ENCODE measurements at places on chromosomes 7 and 10.
A peak's percentile ranks its signal among the peaks of the same experiment; 100 is the strongest.

DNA sequence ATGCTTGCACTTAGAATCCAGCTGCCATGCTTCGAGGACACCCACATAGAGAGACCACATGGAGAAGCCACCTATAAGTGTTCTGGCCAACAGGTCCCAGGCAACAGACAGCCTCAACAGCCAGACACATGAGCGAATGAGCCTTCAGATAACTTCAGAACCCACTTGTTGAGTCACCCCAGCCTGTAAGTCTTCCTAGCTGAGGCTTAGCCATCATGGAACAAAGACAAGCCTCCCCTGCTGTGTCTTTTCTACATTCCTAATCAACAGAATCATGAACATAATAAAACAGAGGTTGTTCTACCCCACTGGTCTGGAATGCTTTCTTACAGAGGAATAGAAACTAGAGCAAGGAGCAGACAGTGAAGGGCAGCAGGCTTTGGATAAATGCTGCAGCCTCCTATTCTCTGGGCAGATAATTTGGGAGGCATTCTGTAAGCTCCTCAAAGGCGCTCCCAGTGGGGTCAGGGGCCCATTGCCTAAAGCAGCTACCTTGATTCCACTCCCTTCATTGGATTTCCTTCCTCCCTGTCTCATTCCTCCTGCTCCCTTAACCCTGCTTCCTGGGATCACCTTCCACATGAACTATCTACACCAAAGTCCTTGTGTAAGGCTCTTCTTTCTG is 4.6 kb downstream of the TLL2 start:
- DNase-seq, result no peak

GRCh38 chr7:27148756-27149641 is 1.4 kb upstream of the HOXA6 start:
- no peak for DNase-seq

DNA sequence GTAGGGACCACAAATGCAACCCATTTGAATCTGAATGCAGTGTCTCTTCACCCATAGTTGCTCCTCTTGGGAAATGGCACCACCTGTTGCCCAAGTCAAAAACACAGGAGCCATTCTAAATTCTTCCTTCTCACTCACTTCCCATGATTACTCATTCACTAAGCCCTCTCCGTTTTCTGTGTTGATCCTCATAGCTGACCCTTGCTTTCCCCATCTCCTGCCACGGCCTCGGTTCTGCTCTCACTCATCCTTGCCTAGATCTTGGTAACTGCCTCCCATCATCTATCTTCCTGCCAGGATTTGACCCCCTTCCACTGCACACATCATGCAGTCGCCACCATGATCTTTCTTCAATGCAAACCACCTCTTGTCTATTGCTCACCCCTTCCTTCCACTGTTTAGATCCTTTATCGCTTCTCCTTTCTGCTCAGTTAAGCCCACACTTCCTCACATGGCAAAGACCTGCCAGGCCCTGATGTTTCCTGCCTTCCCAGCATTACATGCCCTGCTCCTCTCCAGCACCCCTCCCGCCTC is 19.0 kb upstream of the CPN1 start:
- DNase-seq, result no peak

- DNase-seq, result peak; percentile 81
Measured at GRCh38 chr10:65570143-65571010, 1355.5 kb upstream of the LRRTM3 start.

DNA sequence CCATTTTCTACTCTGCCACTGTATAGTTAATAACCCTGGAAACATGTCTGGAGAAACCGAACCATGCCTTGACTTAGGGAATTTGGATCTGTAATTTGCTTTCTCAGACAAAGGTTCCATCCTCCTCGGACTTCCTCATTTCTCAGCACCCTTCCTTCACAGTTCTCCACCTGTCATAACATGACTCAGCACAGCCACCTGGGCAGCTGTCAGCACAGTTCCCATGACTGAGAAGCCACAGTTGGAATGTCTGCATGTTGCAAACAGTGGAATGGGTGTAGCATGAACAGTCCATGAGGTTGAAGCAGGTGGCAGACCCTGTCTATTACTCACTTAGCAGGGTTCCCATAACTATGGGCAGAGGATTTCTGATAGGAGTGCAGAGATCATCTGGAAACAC is 634 bp upstream of the OR9A4 start:
- DNase-seq, result no peak

- no peak for DNase-seq
Measured at GRCh38 chr7:91212582-91212981, 51.7 kb upstream of the FZD1 start.

DNA sequence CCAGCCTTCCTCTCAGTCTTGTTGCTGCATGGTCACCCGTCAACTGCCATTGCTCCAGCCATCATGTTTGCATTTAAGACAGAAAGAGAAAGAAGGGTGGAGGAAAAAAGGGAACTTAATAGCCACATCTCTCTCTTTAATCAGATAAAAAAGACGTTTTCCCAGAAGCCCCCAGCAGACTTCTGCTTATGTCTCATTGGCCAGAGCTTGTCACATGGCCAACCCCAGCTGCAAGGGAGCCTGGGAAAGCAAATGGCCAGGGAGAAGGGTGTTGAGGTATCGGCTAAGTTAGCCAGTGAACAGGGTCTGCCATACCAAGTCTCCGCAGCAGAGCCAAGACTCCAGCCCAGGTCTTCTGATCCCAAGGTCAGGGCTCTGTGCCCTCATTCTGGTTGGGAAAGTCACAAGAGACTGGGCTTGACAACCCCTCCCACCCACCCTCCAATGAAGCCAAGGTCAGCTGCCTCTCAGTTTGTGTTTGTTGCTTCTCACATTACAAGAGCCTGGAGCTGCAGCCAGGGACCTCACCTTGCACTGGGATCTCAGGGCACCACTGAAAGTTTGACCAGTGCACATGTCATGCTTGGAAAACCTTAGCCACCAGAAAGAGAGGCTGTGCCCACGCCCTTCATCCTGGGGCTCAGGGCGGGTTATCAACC is 80.3 kb upstream of the LYZL2 start:
- DNase-seq, result no peak

DNA sequence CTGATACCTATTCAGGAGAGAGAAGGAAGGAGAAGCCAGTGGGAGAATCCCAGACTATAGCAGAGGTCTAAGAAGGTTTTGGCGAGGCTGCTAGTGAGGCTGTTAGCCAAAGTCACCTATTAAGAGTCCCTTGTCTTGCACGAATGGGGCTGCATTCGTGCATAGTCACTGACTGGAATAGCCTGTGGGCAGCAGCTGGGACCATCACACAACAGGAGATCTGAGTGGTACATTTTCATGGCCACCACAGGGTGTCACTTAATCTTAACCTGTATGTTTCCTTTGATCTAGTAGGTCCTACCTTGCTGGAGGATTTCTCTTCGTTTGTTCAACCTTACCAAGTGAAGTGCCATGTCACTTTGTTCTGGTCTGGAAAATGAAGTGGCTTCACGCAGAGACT is 319.9 kb downstream of the BMPER start:
- DNase-seq, result no peak

GRCh38 chr7:139072796-139073195 is 36.7 kb downstream of the ZC3HAV1 start:
- no peak for DNase-seq

DNA sequence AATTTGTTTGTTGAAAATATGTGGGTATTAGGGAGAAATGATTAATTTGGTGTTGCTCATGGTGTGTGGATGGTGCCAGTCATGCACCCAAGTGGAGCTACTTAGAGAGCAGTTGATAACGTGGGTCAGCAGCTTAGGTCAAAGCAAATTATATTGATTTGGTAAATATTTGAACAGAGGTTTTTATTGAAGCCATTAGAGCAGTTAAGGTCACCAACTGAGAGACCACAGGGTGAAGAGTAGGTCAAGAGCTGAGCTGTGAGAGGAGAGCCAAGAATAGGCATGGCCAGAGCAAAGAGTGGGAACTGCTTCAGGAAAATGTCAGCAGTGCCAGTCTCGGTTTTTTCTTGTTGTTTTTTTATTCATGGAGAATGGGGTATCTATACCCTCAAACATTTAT is 97.9 kb downstream of the TMEM168 start:
- DNase-seq, result no peak

GRCh38 chr10:7421526-7421925 is 10.7 kb upstream of the SFMBT2 start:
- no peak for DNase-seq

DNA sequence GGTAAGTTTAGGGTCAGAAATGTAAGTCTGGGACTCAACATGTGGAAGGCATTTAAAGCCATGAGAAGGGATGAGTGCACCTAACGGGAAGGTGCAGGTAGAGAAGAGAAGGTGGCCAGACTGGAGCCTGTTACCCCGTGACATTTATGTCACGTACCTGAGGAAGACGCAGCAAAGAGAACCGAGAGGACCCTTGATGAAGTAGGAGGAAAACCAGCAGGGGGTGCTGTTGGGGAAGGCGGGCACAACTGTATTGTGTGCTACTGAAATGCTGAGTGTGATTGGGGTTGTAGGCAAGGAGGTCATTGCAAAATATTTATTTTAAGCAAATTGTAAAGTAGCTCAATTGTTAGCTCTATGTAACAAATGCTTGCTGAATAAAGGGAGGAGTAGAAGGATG is 338.2 kb upstream of the PRKCQ start:
- no peak for DNase-seq

GRCh38 chr10:131810036-131810804 is 90.6 kb upstream of the PPP2R2D start:
- no peak for DNase-seq

- DNase-seq, result no peak
Measured at GRCh38 chr10:34908481-34908880, 93.4 kb upstream of the PARD3 start.

DNA sequence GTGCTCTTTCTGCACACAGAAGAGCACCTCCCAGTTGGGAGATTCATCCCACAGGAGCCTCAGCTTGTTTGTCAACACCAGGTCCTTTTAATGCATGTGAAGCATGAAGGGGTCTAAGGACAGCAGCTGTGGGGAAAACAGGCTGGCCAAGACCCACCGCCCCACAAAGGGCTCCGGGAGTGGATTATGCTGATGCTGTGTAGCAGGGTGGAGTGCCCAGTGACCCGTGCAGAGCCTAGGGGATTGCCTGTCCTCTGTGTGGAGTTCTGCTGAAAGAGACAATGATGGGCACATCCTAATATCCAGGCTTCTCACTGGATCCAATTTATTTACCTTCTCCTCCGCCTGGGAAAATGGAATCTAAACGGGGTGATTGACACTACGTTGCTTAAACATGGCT is 74.0 kb downstream of the PIP4K2A start:
- DNase-seq, result peak; percentile 84

DNA sequence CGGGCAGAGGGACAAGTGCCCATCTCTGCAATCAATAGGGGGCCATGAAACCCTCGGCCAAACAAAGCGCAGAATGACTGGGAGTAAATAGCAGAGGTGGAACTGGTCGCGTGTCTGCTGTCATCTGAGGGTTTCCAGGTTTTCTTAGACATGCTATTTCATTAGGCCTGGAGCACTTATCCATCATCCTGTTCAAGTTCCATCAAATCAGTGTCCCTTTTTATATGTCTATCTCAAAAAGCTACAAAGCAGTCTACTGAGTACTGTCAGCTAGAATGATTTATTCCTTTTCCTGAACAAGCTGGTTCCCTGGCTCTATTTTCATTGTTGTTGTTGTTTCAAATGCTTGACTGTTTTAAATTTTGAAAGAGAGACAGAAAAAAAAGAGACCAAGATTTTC is 590.5 kb downstream of the PARD3 start:
- DNase-seq, result no peak

GRCh38 chr10:101066146-101066895 is 4.5 kb downstream of the KAZALD1 start:
- peak; percentile 73 for DNase-seq

DNA sequence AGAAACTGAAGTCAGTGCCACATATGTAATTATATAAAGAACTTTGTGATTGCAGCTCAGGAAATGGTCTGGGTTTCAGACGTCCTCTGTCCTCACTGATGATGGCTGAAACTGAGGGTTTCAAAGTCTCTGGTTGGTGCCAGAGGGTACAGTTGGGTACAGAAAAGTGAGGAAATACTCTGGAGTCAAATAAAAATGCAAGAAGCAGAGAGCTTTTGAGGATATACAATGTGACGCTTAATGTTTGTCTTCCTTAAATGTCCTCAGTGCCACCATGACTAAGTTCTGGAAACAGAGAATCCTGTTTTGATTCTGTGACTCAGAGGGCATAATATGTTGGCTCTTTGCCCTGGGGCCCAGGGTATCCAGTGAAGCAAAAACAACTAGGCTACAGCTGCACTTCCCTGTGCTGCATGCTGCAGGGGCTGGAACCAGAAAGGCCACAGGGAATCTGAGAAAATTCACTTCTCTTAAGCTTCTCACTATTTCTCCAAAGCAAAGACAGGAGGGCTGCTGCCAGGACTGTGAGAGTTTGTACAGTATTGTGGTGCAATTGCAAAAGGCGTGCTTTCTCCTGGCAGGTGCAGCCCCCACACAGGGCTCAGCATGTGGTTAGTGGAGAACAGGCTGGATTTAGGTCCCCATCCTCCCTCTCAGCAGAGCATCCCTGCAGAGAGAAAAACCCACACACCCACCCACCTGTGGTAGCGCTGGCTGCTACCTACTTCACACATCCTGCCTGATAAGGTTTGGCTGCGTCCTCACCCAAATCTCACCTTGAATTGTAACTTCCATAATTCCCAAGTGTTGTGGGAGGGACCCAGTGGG is 169.5 kb upstream of the SVIL start:
- no peak for DNase-seq

DNA sequence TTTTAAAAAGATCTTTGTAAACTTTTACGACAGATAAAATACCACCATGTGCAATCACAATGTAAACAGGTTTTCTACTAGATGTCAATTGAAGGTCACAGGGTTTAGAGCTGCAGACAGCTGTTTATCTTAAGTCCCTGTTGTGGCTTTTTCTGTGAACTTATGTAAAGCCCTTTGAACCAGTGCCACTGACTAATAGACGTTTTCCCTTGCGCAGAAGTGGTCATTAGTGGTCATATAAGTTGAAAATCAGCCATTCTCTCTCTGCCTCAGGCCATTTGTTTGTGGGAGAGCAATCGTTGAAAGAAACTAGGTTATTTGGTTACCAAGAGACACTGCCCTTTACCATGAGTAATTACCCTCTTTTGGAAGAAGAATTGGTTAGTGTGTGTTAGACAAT is 23.9 kb downstream of the CACNB2 start:
- DNase-seq, result no peak

GRCh38 chr10:103854265-103854685 is 1.1 kb downstream of the SH3PXD2A start:
- DNase-seq, result peak; percentile 74

- no peak for DNase-seq
Measured at GRCh38 chr7:98630149-98630548, 13.1 kb downstream of the NPTX2 start.

DNA sequence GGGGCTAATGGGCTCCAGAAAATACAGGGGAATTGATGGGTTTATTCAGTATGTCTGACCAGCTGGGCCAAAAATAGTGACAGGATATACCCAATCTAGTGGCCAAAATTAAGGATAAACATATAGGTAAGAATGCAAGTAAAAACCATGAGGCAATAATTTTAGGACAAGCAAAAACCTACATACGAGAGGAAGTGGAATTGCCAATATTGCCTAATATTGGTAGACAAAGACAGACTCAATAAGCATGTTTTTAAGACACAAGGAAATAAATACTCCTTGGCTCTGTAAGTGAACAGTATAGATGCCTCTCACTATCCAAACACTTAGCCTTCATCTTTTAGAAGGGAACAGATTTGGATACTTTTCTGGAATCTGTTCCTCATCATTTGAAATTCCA is 51.0 kb downstream of the ATXN7L1 start:
- DNase-seq, result no peak

GRCh38 chr7:132901241-132901640 is 180.6 kb downstream of the CHCHD3 start:
- no peak for DNase-seq
